ENCODE measurements at places on chromosomes 1 and 21. TPM values are rescaled to one million over a fixed set of nuclear protein-coding genes. Genes with fewer than 3 reads are reported as not detected.

DNA sequence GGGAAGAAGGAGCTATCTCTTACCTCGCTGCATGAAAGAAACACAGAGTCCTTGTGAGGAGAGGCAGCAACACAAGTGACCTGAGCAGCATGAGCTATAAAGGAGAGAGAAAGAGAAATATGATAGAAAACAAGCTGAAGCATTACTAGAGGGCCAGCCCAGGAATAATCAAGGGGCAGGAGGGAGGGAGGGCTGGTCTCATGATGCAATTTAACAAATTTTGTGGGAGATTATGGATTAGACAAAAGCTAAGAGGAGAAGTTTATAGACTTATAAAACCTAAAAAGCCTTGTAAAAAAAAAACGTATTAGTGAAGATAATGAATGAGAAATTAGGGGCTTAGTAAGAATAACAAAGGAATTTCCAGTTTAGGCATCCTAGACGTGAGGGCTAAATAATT, 5.0 kb downstream of the WDR77 start:
- peaks cover 2% of the 10 kb centered on the region for H3K27me3 ChIP-seq
- H3K4me3 ChIP-seq, result no peak overlapping the region
- H3K36me3 ChIP-seq, result no peaks in the 10 kb centered on the region
- no peak overlapping the region for H3K27ac ChIP-seq
- DNase-seq, result no peak

GRCh38 chr1:156987715-156988114, 57.8 kb downstream of the ARHGEF11 start:
- H3K4me3 ChIP-seq, result no peak overlapping the region
- H3K36me3 ChIP-seq, result no peaks in the 10 kb centered on the region
- no peak overlapping the region for H3K27ac ChIP-seq

DNA sequence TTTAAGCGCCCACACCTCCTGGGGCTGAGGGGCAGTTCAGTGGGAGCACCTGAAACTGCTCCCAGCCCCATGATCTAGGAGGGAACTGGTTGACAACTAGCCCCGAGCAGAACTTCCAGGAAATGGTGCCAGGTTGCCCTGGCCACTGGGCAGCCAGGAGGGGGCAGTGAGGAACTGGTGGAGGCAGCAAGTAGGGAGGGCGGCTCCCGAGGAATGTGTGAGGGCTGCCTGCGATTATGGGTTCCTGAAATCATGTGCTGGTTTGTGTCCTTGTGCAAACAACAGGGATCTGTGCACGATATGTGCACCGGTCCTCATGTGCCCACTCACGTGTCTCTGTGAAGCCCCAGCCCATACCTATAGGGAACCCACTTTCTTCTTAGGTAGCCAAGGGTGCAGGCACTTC, 9.9 kb downstream of the GPR3 start:
- peaks cover 5% of the 10 kb centered on the region for H3K27me3 ChIP-seq
- H3K27ac ChIP-seq, result no peak overlapping the region
- H3K4me3 ChIP-seq, result no peak overlapping the region
- no peaks in the 10 kb centered on the region for H3K36me3 ChIP-seq

GRCh38 chr1:73100216-73100615, 817.9 kb upstream of the NEGR1 start:
- H3K27ac ChIP-seq, result no peak overlapping the region
- H3K27me3 ChIP-seq, result no peaks in the 10 kb centered on the region
- H3K4me3 ChIP-seq, result no peak overlapping the region
- no peak for DNase-seq
- H3K36me3 ChIP-seq, result peaks cover 15% of the 10 kb centered on the region
- peaks cover 9% of the 10 kb centered on the region for H3K4me1 ChIP-seq

- no peaks in the 10 kb centered on the region for H3K36me3 ChIP-seq
- peak overlapping the region; percentile 16 for H3K27ac ChIP-seq
- no peak overlapping the region for H3K4me3 ChIP-seq
- H3K27me3 ChIP-seq, result peaks cover 3% of the 10 kb centered on the region
These were observed 148.7 kb upstream of the SPAG17 start for GRCh38 chr1:118333601-118334210.

- peaks cover 53% of the 10 kb centered on the region for H3K27me3 ChIP-seq
- no peak for DNase-seq
- peaks cover 66% of the 10 kb centered on the region for H3K4me1 ChIP-seq
- peak overlapping the region; percentile 92 for H3K27ac ChIP-seq
These were observed 53.5 kb downstream of the MRPL37 start for GRCh38 chr1:54253480-54253879.

DNA sequence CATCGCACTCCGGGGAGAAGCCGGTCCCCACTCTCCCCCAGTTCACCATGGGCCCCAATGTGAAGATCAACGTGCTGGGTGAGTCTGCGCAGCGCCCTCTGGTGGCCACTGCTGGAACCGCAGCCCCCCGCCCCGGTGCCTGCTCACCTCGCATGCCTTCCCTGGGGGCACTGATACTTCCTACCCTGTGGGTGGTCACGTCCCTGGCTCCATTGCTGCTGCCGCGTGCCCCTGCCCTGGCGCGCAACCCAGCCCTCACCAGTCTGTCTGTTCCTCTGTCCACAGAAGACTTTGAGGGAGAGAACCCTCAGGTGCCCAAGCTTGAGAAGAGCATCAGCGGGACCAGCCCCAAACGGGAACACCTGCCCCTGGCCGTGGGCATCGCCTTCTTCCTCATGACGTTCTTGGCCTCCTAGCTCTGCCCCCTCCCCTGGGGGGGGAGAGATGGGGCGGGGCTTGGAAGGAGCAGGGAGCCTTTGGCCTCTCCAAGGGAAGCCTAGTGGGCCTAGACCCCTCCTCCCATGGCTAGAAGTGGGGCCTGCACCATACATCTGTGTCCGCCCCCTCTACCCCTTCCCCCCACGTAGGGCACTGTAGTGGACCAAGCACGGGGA, 7.6 kb downstream of the EFNA3 start:
- no peak overlapping the region for H3K27ac ChIP-seq
- peaks cover 21% of the 10 kb centered on the region for H3K27me3 ChIP-seq
- DNase-seq, result peak; percentile 85

DNA sequence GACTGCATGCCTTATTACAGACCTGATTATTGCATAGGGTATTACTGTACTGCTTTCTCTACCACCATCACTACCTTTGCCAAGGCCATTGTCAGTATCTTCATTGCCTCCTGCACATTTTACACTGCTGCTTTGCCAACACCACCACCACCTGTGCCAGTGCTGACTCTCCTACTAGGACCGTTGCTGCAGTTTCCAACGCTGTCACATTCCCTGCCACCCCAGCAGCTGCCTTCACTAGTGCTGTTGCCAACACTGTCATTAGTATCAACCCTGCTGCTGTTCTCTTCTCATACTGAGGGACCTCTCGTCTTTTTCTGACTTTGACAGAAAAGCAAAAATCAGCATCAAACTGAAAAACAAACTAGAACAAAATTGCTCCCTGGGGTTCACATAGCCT, 394.9 kb upstream of the B3GALT2 start:
- H3K4me1 ChIP-seq, result no peaks in the 10 kb centered on the region
- H3K27me3 ChIP-seq, result no peaks in the 10 kb centered on the region
- no peak for DNase-seq
- no peak overlapping the region for H3K27ac ChIP-seq
- H3K36me3 ChIP-seq, result no peaks in the 10 kb centered on the region

DNA sequence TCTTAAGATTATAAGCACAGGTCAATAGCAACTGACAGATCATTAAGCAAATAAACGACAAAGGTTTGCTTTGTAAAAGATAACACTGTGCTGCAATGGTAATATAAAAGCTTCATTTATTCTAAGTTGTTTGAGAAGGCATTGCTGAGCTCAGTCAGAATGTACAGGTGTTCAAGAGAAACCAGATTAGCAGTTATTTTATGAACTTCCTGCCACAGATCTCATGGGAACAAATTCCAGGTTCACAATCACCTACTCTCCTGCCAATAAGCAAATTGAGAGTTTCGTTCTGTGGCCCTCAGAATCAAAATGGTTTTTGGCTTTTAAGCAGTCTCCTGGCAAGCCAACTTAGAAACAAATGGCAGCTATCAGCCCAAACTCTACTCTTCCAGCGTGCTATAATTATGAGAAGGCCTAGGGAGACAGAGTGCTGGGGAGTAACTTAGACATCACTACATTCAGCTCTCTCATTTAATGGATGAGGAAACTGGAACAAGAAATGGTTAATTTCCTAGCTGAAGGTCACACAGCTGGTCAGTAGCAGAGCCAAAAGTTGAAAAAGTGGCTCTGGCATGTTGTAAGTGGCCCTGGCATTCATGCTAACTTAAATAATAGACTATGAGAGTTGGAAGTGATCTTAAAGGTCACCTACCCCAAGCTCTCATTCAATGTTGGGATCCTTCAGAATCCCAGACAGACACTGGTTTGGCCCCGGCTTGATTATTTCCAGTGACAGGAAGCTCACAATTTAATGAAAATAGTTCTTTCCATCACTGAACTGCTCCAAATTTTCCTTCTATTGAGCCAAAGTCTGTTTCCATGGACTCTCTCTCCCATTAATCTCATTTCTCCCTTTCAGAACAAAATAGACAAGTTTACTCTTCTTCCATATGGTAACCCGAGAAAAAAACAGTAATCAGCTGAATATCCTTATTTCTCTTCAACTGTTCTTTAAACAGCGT, 82.6 kb upstream of the EDEM3 start:
- H3K27me3 ChIP-seq, result no peaks in the 10 kb centered on the region
- H3K36me3 ChIP-seq, result no peaks in the 10 kb centered on the region
- H3K27ac ChIP-seq, result no peak overlapping the region
- no peak overlapping the region for H3K4me3 ChIP-seq

GRCh38 chr1:209045331-209046057, 538.0 kb upstream of the CAMK1G start:
- DNase-seq, result no peak
- no peak overlapping the region for H3K4me3 ChIP-seq
- H3K4me1 ChIP-seq, result peaks cover 4% of the 10 kb centered on the region
- no peak overlapping the region for H3K27ac ChIP-seq
- peaks cover 2% of the 10 kb centered on the region for H3K27me3 ChIP-seq
- no peaks in the 10 kb centered on the region for H3K36me3 ChIP-seq

- H3K4me1 ChIP-seq, result no peaks in the 10 kb centered on the region
- no peaks in the 10 kb centered on the region for H3K36me3 ChIP-seq
- H3K27me3 ChIP-seq, result no peaks in the 10 kb centered on the region
- H3K4me3 ChIP-seq, result no peak overlapping the region
- H3K27ac ChIP-seq, result no peak overlapping the region
- no peak for DNase-seq
These were observed 24.9 kb upstream of the FMO2 start for GRCh38 chr1:171160211-171160610.

DNA sequence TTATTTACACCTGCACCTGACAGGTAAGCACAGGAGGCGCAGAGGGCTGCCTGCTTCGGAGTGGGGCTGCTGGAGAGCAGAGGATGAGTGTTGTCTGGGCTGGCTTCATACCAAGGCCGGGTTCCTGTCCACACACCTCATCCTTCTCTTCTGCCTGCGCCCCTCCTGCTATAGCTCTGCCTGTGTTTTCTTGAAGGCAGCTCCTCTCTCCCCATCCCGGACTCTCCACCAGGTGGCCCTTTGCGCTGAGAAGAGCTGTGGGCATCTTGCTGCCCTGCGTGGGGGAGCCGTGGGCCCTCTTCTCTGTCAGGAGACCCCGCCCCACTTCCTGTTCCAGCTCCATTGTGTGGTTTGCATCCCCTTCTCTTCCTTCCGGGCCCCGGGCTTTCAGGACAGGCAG, 35.0 kb downstream of the ARHGEF10L start:
- no peak for DNase-seq
- H3K4me3 ChIP-seq, result peak overlapping the region; percentile 37
- peak overlapping the region; percentile 29 for H3K27ac ChIP-seq
- H3K4me1 ChIP-seq, result peaks cover 39% of the 10 kb centered on the region
- H3K27me3 ChIP-seq, result peaks cover 17% of the 10 kb centered on the region

GRCh38 chr1:230611878-230612235, 30.4 kb upstream of the COG2 start:
- no peak overlapping the region for H3K27ac ChIP-seq
- no peaks in the 10 kb centered on the region for H3K4me1 ChIP-seq
- peaks cover 2% of the 10 kb centered on the region for H3K27me3 ChIP-seq
- H3K36me3 ChIP-seq, result no peaks in the 10 kb centered on the region

- peak overlapping the region; percentile 94 for H3K27ac ChIP-seq
- peak; percentile 39 for DNase-seq
- peaks cover 15% of the 10 kb centered on the region for H3K4me1 ChIP-seq
- H3K36me3 ChIP-seq, result peaks cover 5% of the 10 kb centered on the region
- H3K27me3 ChIP-seq, result peaks cover 6% of the 10 kb centered on the region
These were observed 59.0 kb upstream of the BCAR3 start for GRCh38 chr1:93740601-93741031.

GRCh38 chr1:29984166-29984861, 739.1 kb downstream of the MATN1 start:
- no peak overlapping the region for H3K4me3 ChIP-seq
- H3K36me3 ChIP-seq, result peaks cover 4% of the 10 kb centered on the region
- H3K27me3 ChIP-seq, result peaks cover 1% of the 10 kb centered on the region
- H3K27ac ChIP-seq, result no peak overlapping the region

The YARS1 gene
- 197 TPM for total RNA-seq

The RPF1 gene
- total RNA-seq, result 27.6 TPM

The MTARC1 gene
- 22.0 TPM for total RNA-seq

The RGS7 gene
- total RNA-seq, result 16.0 TPM

The BCAR3 gene
- total RNA-seq, result 12.8 TPM

All from glutamatergic neuron (in vitro differentiated cells).